ENCODE measurements at places on chromosomes 1 and 21.

DNA sequence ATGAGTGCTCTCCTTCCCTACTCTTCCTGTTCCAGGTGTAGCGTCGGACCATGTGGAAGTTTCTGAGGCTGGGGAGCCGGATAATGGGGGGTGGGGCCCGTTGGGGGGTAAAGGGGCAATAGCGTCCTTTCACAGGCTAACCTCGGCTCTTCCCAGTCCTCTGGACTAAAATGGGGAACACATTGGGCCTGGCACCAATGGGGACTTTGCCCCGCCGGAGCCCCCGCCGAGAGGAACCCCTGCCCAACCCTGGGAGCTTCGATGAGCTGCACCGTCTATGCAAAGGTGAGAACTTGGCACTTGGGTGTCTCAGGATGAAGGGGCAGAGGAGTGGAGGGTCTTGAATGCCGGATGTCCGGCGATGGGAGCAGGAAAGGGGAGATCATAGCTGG lies 456 bp downstream of the TOMM40L start:
- DNase-seq, result no peak

- DNase-seq, result no peak
Observed at GRCh38 chr1:6683434-6683833, 18.2 kb downstream of the DNAJC11 start.

- no peak for DNase-seq
Observed at GRCh38 chr1:179816196-179816960, 61.2 kb downstream of the TOR1AIP2 start.

GRCh38 chr21:32990666-32991065 lies 35.1 kb upstream of the OLIG2 start:
- DNase-seq, result no peak

DNA sequence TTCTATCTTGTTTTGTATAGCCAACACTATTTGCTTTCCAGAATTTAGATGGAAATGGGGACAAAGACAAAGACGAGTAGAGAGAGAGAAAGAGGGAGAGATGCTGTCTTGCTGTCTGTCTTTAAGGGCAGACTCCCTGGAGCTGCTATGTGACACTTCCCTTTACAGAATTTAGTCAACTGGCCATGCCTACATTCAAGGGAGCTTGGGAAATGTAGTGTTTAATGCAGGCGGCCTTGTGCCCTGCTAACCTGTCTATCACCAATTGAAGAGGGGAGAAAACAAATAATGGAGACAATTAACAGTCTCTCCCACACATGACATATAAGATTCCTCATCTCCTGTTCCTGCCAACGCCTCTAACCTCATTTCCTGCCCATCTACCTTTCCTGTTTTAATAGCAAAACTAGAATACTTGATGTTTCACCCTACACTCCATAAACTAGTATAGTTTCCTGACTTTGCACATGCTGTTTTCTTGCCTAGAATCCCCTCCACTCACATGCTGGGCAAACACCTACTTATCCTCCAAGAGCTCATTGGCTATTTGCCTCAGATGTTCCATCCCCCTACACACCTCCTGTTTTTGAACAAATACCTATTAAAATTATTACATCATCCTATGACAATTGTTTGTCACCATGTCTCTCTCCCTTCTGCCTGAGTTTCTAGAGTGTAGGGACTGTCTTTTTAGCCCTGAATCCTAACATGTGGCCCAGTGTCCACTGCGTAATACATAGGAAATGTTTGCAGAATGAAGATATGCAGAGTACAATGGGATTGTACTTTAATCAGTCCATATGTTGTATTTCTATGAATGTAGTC lies 117.2 kb downstream of the SLC25A24 start:
- DNase-seq, result peak; percentile 22

GRCh38 chr1:109341944-109342930 lies 35.4 kb upstream of the MYBPHL start:
- DNase-seq, result no peak

DNA sequence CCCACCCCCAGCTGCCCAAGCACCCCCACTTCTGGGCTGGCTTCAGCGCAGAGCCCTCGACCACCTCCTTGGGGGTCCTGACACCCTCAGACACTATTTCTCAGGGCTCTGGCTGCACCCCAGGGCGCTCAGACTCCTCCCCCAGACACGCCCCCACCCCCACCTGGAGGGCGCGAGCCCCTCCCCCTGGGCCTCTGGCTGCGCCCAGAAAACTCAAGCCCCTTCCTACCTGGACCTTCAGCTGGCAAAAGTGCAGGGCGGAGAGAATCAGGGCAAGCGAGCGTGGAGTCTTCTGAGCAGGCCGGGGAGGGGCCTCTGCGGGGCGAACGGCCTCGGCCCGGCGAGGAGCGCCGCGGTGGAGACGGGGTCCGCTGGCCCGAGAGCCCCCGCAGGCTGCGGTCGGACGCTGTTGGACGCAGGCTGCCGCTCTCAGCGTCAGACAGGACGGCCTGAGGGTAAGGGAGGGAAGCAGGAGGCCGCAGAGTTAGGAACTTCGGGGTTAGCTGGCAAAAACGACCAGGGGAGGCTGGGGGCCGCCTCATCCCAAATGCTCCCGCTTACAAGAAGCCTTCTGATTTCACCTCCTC lies 17.4 kb upstream of the NBPF1 start:
- DNase-seq, result no peak

GRCh38 chr1:41498804-41499203 lies 14.3 kb upstream of the EDN2 start:
- no peak for DNase-seq

DNA sequence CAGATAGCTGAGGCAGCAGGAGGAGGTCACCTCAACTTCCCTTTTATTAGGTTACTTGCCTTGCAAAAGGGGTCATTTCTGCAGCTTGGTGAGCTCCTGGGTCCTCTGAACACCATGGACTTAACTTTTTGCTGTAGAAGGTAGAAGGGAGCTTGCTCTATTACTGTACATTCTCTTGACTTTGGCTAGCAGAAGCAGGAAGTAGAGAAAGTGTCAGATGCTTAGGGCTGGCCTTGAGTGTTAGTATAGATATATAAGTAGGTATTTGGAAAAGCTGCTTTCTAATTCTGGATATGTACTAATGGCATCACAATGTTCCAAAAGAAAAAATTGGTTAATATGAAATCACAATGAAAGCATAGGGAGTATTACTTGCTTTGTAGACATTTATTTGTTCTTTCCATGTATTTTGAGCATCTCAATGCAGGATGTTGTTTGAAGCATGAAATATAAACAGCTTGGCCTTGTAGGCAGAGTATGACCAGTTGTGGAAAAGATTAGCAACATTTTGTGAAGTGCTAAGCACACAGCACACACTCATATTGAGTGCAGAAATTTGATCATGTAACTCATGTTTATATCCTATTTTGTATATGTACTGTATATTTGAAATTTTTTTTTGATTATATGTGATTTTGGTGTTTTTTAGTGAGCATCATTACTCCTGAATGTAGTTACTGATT lies 108.8 kb downstream of the DYRK1A start:
- no peak for DNase-seq

GRCh38 chr1:77484926-77485325 lies 197.5 kb downstream of the ZZZ3 start:
- DNase-seq, result no peak

- DNase-seq, result no peak
Observed at GRCh38 chr1:37621326-37621870, 13.3 kb downstream of the RSPO1 start.

DNA sequence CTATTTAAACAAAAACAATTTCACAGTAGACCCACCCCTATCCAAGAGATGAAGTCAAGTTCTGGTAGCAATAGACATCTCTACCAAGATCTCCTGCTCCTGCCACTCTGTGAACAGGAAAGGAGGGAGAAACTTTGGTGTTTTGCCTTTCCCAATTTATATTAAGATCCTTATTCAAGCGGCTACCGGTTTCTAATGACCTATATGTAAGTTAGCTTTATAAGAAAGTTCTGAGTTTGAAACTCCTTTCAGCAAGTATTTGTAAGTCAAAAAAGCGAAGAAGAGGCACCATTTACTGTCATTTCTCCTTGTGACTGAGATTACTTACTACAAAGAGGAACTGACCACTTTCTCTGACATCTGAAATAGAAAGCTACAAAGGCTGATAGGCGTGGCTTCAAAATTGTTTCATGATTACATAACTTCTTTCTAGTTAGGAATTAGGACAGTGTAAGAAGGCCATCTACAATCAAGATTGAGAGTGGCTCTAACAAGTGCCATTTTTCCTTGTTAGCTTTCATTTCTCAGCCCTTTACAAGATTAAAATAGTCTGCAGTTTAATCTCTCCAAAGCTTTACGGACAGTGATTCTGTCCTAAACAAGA lies at the start of gene MNDA:
MNDA (plus strand) TSS at position 448 of the 604 bp plus-strand sequence. CDS start 10,803 bp downstream, outside the sequence.
- DNase-seq, result peak; percentile 25

DNA sequence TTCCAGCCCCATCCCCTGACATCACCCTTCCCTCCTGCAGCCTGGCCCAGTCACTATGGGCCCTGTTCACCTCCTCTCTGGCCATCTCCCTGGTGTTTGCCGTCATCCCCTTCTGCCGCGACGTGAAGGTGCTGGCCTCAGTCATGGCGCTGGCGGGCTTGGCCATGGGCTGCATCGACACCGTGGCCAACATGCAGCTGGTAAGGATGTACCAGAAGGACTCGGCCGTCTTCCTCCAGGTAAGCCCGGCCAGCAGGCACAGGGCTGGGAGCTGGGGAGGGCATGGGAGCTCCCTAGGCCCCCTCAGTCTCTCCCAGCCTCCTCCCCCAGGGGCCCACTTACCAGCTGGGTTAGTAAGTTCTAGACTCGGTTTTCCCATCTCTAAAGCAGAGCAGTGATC lies 52.1 kb downstream of the ELK4 start:
- DNase-seq, result no peak

- no peak for DNase-seq
Observed at GRCh38 chr1:76337542-76338219, 263.1 kb downstream of the ST6GALNAC3 start.

DNA sequence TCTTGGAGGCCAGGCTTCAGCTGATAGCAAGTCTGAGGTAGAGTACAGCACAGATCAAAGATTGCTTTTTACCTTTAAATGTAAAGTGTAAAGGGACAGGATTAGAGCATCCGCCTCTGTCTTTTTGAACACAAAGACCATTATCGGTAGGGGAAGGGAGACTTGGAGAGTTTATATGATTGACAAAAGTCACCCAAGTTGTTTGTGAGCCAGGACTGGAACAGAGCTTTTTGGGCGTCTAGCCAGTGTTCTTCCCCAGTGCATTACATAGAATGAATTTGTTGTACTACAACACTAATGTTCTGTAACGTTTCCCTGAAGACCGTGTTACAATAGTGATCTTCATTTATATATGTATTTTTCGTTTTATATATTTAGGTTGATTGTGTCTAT lies 9.3 kb upstream of the PIGC start:
- DNase-seq, result no peak

DNA sequence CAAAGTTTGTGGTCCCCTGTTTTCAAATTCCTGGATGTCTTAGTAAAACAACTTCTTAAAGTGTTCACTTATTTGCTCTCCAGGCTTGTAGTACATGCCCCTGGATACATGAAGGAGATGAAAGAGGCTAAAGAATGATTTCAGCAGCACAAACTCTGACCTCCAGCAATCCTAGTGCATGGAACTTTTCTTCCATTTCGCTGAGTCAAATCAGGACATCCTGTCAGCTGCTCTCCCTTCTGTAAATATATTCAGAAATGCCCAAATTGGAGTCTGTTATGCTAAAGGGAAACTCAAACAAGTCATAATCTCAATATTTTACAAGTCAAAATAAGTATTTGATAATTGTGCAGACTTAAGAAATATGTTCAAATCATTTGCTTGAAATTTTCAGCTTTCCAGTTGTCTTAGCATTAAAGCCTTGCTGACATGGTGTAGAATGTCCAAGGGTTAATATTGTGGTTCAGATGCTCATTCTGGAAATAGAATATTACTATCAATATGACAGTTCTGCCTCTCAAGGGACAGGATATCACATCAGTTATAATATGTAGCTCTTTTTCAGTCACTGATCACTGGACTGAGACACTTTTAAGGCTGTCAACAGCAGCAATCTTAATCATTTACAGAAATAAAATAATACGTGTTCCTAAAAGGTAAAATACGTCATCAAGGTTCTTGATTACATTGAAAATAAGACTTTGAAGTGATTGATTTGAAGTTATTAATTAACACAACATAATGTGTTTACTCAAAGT lies 1157.3 kb downstream of the PLA2G4A start:
- no peak for DNase-seq

GRCh38 chr1:14181191-14181795 lies 417.2 kb upstream of the KAZN start:
- no peak for DNase-seq

- DNase-seq, result no peak
Observed at GRCh38 chr1:159786966-159787365, 6.2 kb downstream of the DUSP23 start.

GRCh38 chr1:160821627-160822026 lies 25.7 kb downstream of the LY9 start:
- DNase-seq, result no peak

DNA sequence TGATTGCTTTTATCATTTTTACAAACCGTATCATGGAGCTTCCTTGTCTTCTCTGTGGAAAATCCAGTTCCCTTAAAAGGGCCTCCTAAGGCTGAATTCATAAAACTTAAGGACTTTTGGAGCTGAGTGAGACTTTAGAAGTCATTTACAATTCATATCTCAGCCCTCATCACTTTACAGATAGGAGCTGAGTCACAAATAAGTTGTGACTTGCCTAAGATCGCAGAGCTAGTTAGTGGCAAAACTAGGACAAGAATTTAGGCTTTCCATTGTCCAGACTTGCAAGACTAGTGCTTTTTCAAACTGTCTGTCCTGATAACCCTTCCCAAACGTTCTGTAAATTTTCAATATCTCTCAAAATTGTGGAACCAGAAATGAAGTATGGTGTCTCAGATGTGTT lies 37.3 kb downstream of the C1orf21 start:
- no peak for DNase-seq

- DNase-seq, result no peak
Observed at GRCh38 chr1:209607795-209608178, 24.3 kb downstream of the CAMK1G start.

DNA sequence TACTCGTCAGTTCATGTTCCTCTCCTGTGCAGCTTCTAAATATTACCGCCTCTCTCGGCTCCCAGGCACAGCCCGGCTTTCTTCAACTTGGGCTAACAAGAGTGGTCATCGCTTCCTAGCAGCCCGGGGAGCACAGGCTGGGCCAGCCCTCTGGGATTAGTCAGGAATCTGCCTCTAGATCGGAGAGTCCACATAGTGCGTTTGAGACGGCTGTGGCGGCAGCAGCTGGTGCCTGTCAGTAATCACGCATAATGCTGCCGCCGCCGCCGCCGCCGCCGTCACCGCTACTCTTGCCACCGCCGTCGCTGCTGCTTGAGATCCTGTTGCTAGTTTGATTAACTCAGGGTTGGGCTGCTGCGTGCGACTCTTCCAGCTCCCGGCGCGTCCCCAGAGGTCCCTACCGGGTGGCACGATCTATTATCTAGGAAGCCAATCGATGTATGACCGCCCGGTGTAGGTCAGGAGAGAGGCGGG lies at the start of gene RXRG:
RXRG (minus strand) TSS at position 230 of the 474 bp plus-strand sequence. CDS start 233 bp downstream, outside the sequence.
- DNase-seq, result no peak

GRCh38 chr1:234975122-234975940 lies 153.3 kb downstream of the TOMM20 start:
- DNase-seq, result no peak

DNA sequence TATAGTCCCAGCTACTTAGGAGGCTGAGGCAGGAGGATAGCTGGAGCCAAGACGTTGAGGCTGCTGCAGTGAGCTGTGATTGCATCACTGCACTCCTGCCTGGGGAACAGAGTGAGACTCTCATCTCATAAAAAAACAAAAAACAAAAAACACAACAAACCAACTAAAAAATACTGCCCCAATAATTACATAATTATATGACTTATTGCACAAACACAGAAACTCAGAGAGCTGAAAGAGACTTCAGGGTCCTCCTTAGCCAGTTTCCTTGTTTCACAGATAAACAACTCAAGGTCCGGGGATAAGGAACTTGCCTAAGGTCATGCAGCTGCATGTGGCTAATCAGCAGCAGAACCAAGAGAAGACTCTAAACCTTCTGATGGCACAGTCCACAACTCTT lies 11.9 kb downstream of the EXTL2 start:
- DNase-seq, result no peak

Measured in CD4-positive, alpha-beta T cell treated with Interleukin-21 for 1 hour (primary cell).